ENCODE measurements at places on chromosomes 16 and 17. TPM values are rescaled to one million over a fixed set of nuclear protein-coding genes. Genes with fewer than 3 reads are reported as not detected.

DNA sequence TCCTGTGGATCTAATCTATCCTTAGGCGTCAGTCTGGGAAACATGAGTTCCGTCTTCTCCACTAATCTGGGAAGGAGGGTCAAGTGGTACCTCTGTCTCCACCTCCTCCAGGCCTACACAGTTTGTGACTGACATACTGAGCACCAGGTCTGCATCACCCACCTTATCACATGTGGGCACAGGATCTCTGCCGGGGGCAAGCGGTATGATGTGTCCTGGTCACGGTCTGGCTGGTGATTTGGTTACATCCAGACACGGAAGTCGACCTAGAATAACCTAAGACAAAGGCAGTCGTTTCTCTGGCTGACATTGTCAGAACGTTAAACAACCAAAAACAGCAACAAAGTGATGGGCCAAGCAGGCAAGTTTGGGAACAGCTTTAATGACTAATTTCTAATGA, 82.5 kb upstream of the HSBP1 start:
- H3K27ac ChIP-seq = no peak overlapping the region
- H3K4me1 ChIP-seq = peaks cover 27% of the 10 kb centered on the region
- no peaks in the 10 kb centered on the region for H3K36me3 ChIP-seq
- no peak for DNase-seq
- H3K4me3 ChIP-seq = no peak overlapping the region
- no peaks in the 10 kb centered on the region for H3K27me3 ChIP-seq

GRCh38 chr17:75854881-75855309, 240 bp downstream of the WBP2 start:
- DNase-seq = no peak
- H3K4me3 ChIP-seq = peak overlapping the region; percentile 95
- H3K4me1 ChIP-seq = peaks cover 56% of the 10 kb centered on the region

- H3K36me3 ChIP-seq = no peaks in the 10 kb centered on the region
- H3K4me1 ChIP-seq = no peaks in the 10 kb centered on the region
- DNase-seq = no peak
- no peak overlapping the region for H3K27ac ChIP-seq
- no peaks in the 10 kb centered on the region for H3K27me3 ChIP-seq
- no peak overlapping the region for H3K4me3 ChIP-seq
Measured at GRCh38 chr17:83173914-83174361, 94.5 kb downstream of the METRNL start.

- H3K4me1 ChIP-seq = no peaks in the 10 kb centered on the region
- H3K4me3 ChIP-seq = no peak overlapping the region
- H3K27ac ChIP-seq = no peak overlapping the region
Measured at GRCh38 chr17:12959441-12959840, 58.4 kb downstream of the ELAC2 start.

DNA sequence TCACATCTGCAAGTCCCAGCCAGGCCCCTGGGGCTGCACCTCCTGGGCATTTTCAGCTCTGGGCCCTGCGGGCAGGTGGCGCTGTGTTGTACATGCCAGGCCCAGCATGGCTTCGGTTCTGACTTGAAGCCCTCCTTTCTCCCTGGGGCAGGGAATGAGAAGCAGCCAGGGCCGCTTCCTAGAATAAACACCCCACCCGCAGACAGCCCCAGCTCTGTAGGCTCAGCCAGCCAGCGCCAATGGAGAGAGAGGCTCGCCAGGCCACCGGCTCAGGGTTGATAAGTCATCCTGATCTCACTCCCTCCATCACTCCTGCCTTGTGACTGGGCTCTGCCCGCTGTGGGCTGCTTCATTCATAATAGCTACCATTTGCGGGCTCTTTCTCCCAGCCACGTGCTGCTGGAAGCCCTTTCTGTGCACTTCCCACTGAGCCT, 6.0 kb upstream of the GLIS2 start:
- peaks cover 28% of the 10 kb centered on the region for H3K27me3 ChIP-seq
- peaks cover 4% of the 10 kb centered on the region for H3K36me3 ChIP-seq
- DNase-seq = peak; percentile 50
- no peak overlapping the region for H3K4me3 ChIP-seq
- H3K27ac ChIP-seq = no peak overlapping the region

Gene DUS1L
- polyA plus RNA-seq = 47.6 TPM

GRCh38 chr16:69712277-69712676, 14.1 kb downstream of the NQO1 start:
- H3K27ac ChIP-seq = no peak overlapping the region
- no peaks in the 10 kb centered on the region for H3K4me1 ChIP-seq
- H3K27me3 ChIP-seq = no peaks in the 10 kb centered on the region
- DNase-seq = no peak
- H3K36me3 ChIP-seq = peaks cover 6% of the 10 kb centered on the region
- no peak overlapping the region for H3K4me3 ChIP-seq

All from CD14-positive monocyte (primary cell).